WTC11 (cell line): ENCODE measurements at places on chromosomes 13 and 19.

DNA sequence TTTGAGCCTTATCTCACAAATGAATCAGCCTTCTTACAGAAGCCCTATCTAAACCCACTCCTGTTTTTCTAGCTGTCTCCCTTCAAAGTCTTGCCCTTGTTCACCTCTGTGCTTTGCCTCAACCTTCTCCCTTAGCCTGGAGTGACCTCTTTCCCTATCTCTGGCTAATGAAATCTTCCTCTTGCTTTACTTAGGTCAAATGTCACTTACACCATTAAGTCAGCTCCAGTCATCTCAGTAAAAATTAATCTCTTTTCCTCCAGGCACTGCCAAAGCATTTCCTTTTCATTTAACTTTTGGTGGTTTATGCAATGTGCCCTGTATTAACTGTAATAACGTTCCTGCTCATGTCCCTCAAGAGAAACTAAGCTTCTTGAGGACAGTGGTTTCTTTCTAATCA lies 596.5 kb upstream of the MIR17HG start:
- DNase-seq: no peak

DNA sequence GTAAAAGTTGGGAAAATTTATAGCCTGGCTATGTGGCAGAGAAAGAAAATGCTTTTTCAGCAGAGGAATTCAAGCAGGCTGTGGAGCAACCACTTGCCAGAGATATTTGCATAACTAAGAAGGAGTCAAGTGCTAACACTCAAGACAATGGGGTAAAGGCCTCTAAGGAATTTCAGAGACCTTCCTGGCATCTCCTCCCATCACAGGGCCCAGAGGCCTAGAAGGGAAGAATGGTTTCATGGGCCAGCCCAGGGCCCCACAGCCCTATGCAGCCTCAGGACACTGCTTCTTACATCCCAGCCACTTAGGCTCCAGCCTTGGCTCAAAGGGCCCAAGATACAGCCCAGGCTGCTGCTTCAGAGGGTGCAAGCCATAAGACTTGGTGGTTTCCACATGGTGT lies 14.3 kb downstream of the SLC15A1 start:
- DNase-seq: no peak

GRCh38 chr19:42596391-42597072 lies 1.8 kb upstream of the CEACAM8 start:
- DNase-seq: peak; percentile 68

DNA sequence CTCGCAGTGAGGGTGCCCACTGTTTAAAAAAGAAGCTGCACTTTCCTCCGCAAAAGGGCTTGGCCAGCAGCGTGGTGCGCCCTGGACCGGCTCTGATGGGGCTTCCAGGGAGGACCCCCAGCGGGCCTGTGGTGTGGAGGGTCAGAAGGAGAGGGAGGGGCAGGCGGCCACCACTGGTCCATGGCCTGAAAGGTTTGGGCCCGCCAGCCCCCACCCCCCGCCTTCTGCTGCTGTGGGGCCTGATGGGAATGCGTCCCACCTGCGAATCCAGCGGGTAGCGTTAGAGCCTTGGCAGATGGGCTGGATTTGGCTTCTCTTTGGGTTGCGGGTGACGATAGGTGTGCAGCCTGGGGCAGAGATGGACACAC lies 34.7 kb downstream of the TMEM255B start:
- no peak for DNase-seq

GRCh38 chr13:51269039-51269438 lies 46.8 kb downstream of the FAM124A start:
- DNase-seq: no peak

GRCh38 chr19:44661904-44662303 lies 9.4 kb upstream of the CEACAM19 start:
- DNase-seq: no peak

DNA sequence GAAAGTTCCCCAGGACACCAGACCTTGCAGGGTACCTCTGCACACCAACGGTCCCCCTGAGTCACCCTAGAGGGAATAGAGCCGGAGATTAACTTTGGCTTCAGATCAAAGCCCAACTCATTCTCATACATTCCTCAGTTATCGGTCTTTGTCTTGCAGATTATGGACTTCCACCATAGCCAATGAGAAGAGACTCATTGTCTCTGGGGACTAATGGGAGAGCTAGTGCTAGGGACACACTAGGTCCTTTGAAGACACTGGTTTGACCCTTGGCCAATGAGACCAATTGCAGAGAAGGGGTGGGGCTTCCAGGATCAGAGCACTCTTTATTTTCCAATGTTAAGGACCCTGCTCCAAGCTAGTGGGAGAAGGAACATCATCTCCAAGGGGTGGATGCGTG lies 6.1 kb downstream of the KLK7 start:
- no peak for DNase-seq

DNA sequence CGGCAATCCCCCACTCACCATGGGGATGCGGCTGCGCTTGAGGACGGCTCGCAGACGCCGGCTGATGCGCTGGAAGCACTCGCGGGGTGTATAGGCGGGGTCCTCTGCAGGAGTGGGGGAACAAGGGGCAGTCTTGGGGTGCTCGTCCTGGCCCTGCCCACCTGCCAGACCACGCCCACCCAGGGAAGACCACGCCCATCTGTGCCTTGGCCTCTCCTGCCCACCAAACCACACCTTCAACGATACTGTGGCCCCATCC lies 6.7 kb downstream of the RNU6-9 start:
- DNase-seq: no peak

DNA sequence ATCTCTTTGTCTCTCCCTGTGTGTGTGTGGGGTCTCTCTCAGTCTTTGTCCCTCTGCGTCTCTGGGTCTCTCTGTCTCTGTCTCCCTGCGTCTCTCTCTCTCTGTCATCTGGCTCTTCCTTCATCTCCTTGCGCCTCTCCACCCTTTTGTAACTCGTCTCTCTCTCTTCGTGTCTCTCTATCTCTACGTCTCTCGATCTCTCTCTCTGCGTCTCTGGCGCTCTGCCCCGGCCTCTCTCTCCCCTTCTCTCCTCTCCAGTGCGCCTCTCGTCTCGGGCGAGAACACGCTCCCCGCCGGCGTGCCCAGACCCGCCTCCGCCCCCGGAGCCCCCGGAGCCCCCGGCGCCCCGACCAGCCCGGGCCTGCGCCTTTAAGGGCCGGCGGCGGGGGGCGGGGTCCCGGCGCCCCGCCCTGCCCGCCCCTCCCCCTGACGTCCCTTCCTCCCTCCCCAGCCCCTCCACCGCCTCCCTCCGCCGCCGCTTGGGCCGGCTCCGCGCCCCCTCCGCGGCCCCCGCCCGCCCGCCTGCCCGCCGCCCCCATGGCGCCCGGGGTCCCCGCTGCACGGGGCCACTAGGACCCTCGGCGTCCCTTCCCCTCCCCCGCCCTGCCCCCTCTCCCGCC lies at the start of gene MARK4:
MARK4 (plus strand) TSS at position 440 of the 620 bp plus-strand sequence. CDS start 318 bp downstream, outside the sequence.
- DNase-seq: peak; percentile 54

DNA sequence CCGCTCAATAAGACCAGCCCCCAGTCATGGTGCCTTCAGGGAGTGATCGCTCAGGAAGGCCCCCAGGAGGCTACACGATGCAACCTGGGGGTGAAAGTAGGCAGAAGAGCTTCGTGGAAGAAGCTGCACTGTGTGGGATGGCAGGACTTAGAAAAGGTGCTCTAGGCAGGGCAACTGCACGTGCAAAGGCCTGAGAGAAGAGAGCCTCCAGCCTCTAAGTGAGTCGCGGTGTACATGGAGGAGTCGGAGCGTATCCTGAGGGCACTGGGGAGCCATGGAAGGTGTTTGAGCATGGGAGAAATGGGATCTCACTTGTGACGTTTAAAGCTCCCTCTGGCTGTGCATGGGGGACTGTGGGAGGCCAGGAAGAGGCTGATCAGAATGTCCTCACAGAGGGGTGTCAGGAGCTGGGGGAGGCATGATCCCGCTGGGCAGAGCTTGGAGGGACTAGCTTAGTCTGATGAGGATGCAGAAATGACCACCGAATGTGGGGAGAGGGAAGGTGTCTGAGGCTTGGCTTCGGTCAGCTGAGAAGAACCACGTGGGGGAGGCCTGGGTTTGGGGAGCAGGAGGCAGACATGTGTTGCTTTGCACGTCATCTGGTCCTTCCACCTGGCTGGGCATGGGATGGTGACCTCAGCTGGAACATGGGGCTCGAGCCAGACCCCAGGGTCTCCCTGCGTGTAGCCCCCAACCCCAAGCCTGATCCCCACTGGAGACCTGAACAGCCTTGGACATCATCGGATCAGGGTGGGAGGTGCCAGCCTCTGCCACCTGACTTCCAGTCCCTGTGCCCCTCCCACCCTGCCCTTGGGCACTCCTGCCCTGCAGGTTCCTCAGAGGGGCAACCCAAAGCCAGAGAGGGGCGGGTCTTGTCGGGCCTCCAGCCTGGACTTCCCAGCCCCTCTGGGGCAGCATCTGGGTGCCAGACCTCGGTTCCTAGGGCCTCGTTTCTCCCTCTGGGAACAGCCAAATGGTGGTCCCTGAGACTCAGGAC lies 1.1 kb downstream of the APC2 start:
- no peak for DNase-seq

DNA sequence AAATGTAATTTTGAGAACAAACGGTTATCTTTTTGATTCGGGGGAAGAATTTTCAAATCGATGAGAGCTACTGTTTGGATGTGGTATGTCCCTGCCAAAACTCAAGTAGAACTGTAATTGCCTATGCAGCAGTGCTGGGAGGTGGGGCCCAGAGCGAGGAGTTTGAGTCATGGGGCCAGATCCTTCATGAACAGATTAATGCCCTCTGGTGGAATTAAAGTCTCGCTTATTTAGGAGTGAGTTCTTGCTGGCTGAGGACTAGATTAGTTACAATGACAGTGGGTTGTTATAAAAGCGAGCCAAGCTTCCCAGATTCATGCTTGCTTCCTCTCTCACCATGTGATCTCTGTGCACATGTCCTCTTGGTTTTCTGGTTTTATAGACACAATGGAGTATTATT lies 11.8 kb upstream of the PRR20A start:
- DNase-seq: peak; percentile 28

DNA sequence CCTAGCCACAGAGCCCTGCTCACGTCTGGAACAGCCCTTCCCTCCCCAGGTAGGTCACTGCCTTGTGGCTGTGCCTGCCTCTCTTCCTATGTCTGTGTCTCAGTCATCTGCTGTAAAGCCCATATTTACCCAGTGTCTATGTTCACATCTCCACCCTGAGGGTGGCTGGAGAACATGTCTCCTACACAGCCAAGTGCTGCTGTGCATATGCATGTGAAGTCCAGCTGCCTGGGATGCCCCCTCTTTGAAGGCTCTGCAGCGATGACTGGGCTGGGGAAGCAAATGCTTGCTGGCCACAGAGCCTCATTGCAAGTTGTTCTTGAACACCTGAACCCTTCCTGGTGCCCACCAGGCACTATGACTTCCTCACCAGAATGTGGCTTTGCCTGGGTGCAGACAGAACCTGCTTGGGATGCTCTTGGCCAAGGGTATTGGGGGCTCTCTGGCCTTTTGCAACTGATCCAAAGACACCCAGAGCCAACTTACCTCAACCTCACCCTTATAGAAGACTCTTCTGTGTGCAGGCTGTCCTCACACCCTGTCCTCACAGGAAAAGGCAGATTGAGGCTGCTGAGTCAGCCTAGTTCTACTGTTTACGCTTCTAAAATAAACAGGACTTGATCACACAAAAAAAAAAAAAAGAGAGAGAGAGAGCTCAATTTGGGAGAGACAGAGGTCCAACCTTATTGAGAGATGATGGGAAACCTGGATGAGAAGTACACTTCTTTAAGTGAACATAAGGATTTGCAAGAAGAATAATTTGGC lies 26.5 kb downstream of the MRPL57 start:
- no peak for DNase-seq

GRCh38 chr13:25069911-25070310 lies 26.0 kb upstream of the PABPC3 start:
- peak; percentile 25 for DNase-seq

DNA sequence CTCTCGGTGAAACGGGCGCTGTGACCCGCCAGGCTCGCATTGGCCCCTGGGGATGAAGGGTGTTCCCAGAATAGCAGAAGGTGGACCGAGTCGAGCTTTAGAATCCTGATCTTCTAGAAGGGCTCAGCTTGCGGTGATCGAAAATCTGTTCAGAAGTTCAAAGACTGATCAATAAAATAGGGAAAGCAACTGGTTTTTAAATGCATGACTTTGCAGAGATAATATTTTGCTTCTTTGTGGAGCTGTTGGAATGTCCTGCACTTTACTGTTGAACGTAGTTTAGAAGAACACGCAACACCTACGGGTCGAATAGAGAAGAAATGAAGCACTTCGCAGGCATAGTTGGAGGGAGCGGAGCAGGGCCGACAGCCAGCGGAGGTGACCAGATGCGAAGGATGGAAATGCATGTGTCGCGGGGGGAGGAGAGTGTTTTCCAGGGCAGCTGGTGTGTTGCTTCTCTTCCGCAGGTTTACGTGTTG lies 766 bp downstream of the CEBPG start:
- DNase-seq: no peak

DNA sequence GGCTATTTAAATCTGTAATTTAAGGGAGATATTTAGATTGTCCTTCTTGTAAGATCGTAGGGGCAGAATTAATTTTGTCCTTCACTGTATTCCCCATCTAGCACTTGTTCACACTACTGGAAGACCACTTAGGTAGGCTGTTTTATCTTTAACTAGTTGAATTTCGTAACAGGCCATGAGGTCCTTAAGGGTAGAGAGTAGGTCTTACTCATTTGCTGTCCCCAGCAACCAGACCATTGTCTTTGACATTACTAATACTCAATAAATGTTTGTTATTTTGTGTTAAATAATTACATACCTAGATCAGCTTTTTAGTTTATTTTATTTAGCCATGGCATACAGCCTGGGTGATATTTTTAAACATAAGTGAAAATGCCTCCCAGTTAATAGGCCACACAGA lies 177.1 kb downstream of the PCCA start:
- DNase-seq: no peak

DNA sequence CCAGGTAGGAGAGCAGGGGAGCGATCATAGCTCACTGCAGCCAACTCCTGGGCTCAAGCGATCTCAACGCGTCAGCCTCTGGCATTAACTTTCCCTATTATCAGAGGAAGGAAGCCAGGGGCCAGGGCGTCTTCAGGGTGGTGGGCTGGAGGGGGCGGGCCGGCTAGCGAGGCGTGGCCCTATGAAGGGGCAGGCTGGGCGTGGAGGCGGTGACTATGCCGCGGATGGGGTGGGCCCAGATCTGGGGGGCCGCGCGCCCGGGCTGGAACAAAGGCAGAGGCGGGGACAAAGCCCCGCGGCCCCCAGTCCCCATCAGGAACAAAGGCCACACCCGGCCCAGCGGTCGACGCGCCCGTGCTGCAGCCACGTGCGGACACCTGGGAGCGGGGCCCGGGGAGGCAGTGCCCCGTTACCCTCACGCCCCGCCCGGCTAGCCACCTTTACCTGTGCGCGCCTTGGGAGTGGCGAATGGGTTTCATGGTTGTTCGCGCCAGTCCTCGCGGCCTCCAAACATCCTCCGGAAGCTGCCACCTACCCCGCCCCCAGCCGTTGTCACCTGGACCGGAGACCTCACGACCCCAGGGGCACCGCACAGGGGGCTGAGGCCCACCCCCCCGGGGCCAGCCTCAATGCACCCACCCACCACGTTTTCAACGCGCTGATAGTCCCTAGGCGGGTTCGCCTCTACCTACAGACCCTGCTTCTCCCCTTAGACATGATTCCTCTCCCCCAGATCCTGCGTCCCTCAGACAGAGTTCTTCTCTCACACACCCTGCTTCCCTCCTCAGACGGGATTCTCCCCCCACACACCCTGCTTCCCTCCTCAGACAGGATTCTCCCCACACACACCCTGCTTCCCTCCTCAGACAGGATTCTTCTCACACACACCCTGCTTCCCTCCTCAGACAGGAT lies 5.4 kb upstream of the TRIM28 start:
- peak; percentile 93 for DNase-seq
